Calu3 (cell line): ENCODE measurements at places on chromosomes 6 and 20. TPM values are rescaled to one million over a fixed set of nuclear protein-coding genes. Genes with fewer than 3 reads are reported as not detected.

The SCRT2 gene
- total RNA-seq = not detected in 2 replicates

DNA sequence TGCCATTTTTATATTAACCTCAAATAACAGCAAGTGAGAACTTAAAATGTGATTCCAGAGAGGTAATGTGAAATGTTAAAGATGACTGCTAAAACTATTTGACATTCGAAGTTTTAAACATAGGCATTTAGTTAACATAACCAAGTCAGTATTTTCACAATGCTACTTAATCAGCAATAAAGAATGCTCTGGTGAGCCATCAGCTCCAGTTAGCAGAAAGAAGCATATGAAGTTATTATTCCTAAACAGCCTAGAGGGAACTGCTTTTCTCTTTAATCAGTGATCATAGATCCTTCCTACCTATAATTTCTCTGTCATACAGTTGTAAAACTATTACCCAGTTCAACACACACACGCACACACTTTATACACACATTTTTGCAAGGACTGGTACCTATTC lies 60.1 kb downstream of the MMS22L start:
- no peak for DNase-seq

- DNase-seq = peak; percentile 78
Observed at GRCh38 chr6:6811128-6812009, 222.8 kb downstream of the LY86 start.

DNA sequence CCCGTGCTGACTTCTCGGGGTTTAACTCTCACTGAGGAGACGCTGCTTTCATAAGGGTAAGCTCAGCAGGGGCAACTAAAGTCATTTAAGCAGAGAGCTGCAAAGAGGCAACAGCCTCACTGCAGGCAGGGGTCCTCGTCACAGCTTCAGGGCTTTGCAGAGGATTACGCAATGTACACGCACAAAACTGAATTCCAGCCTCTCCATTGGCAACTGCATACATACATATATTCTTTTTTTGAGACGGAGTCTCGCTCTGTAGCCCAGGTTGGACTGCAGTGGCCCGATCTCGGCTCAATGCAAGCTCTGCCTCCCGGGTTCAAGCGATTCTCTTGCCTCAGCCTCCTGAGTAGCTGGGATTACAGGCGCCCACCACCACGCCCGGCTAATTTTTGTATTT lies 2.4 kb downstream of the GMEB2 start:
- DNase-seq = no peak

DNA sequence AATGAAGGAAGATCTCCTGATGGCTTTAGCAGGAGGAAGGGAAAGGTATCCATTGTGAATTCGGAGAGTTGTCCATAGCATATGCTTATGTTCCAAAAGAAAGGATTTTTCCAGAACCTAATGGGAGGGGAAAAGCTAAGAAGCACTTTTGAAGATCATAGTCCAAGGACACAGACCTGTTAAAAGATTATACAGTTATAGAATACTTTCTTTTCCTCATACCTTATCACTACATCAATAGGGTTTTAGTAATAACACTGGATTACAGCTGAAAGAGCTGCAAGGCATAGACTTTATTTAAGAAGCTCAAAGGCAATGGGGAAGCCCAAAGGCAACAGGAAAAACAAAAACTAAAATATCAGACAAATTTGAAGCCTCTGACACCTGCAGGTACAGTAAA lies 39.8 kb upstream of the SLC24A3 start:
- no peak for DNase-seq

DNA sequence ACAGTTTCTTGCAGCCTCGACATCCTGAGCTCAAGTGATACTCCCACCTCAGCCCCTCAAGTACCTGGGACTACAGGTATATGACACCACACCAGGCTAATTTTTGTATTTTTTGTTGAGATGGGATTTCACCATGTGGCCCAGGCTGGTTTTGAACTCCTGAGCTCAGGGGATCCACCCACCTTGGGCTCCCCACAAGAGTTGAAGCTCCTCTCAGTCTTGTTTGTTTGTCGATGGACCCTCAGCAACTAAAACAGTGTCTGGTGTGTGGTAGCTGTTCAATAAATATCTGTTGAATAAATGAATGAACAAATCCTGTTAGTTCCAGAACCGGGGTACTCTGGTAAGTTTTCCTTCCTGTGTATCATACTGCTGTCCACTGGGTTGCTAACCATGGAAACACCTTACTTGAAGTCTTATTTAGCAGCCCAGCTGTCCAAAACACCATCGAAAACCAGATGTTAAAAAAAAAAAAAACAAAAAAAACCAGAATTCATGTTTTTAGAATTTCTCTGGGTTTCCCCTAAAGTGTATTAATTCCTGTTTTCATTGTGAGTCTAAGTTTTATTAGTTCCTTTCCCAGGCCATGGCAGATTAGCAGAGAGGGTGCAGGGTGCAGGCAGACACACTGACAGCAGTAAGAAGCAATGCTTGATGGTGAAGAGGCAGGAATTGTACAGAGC lies 7.8 kb upstream of the EZR start:
- no peak for DNase-seq

DNA sequence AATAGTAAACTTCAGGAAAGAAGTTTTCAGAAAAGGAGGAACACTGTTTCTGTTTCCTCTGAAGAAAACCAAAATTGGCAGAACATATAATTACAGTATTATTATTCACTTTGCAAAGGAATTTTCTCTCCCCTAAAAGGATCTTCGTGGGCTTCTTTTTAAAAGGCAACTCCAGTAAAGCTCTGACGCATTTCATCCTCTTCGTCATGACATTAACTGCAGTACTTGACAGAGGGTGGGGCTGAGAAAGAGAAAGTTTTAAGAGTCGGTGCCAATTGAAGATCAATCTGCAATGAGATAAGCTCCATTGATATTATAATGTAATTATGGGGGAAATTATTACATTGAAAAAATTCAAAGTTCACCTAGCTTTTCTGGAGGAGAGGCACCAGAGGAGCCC lies 75.8 kb downstream of the MYB start:
- DNase-seq = no peak
